ENCODE measurements at places on chromosomes 5 and 9.

DNA sequence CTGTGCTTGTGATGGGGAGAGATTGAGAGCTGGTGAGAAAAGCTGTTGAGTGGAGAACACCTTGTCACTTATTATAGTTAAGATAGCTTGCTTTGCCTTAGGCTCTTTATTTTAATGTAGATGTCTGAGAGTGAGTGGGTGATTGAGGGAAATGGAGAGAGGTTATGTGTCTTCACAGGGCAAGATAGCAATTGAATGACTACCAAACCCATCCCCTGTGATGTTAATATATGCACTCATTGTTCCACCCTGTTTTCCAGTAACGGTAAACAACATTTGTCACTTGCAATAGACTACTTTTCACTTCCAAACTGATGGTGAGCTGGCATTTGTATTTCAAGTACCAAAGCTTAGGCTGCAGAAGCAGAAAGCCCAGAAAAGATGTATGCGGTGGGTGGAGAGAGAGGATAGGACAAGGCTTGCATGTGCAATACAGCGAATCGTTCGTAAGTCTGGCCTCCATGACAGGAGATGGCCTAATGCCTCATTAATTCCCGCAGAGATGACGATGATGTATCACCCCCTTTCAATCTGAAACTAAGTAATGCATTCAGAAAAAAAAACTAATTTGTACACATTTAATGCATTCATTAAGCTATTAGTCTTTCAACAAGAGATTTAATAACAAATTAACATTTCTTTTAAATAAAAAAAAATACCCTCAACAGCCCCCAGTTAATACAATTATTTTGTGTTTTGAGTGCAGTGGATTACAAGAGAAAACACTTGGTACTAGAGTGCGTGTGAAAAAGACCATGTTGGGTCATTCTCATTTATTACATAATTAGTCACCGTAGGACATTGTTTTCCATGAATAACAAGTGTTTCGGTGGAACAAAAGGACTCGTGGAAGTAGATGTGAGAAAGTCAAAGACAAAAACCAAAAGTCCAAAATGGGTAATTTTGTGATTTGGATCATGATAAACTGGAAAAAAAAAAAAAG, 699.0 kb downstream of the BRINP1 start:
- no peak for DNase-seq

DNA sequence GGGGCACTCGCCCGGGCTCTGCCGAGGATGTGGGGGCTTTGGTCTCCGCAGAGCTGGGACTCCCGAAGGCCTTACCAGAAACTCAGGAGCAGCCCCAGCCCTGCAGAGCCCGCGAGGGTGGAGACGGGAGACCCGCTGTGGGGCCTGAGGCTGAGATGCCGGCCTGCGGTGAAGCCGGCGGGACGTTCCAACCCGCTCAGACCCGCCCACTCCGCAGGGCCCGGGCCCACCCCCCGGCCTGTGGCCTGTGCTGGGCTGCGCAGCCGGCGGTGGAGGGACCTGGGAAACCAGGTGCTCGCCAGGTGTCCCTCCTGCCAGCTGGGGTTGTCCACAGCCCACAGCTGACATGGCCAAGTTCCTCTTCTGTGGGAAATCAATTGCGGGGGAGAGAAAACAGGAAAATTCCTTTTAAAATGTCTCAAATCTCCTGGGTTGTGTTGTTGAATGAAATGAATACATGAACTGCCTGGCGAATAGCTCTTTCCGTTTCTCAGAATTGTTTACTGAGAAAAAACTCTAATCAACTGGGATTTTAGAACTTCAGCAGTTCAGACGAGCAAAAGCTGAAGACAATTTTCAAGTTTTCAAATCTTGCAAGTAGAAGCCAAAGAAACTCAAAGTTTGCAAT, 49.0 kb upstream of the IRX4 start:
- no peak for DNase-seq

DNA sequence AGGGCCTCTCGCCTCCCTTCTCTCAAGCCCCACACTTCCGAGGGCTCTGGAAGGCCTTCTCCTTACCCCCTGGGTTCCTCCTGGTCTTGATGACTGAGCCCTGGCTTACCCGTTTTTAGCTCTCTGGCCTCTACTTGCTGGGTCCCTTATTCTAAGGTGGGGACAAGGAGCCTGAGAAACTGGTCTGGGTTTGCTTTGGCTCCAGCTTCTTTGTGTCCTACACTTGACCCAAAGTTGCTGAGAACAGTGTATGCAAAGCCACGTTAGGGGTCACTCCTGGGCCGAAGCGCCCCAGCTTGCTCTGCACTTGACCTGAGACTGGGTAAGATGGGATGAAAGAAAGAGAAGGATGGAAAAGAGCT, 788 bp downstream of the ZNF346 start:
- no peak for DNase-seq

DNA sequence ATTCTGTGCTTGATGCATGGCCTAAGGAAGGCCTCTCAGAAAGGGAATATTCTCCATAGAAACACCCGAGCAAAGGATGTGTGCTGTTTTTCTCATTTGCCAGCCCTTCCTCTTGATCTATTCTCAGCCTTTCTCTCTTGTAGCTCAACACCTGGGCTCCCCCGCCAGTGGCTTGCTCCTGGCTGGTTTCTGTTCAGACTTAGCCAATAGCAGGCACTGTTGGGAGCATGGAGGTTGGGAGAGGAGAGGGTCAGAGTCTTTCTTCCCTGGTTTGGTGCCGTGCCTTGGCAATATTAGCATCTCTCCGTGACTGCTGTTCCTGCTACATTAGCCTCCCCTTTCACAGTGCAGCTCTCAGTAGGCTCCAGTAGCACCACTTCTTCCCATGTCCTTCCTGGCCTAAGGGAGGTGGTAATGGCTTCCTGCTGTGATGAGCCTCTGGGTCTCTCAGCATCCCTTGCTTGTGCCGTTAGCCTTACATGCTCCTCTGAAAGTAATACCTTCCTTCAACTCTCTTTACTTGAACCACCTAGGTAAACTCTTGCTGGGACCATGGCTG, 269.7 kb upstream of the GAS1 start:
- DNase-seq: no peak

DNA sequence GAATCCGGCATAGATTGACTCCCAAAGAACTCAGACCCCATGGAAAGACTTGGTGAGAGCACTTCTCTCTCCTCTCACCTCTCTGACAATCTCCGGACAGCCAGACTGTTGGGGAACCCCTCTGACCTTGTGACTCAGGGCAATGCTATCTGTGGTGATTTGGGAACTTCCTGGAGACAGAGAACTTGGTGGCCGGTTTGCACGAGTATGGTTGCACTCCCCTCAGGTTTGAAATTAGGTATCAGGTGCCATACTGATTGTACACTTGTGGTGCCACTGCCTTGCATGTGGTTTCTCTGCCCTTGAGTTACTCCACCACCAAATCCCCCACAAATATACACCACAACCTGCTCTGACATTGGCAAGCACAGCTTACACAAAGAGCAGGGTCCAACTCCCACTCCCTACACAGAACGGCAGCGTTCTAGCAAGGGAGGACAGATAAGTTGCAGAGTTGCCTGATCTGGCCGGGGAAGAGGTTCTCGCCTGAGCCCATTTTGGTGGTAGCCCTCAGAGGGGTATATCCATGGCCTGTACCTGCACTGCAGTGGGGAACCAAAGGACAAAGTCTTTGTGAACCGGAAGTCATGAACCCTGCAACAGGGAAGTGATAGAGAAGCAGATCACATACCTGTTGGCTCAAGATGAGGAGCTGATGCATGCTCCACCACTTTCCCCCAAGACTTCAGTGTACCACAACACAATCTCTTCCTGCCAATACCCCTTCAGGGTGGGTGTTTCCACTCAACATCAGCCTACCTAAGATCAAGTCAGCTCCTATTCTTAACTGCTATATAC, 255.1 kb downstream of the MCTP1 start:
- DNase-seq: no peak

- DNase-seq: no peak
Measured at GRCh38 chr5:54230936-54231685, 79.3 kb downstream of the ARL15 start.

- no peak for DNase-seq
Measured at GRCh38 chr9:22170990-22171670, 162.0 kb upstream of the CDKN2B start.

GRCh38 chr5:111530298-111530740, 18.0 kb upstream of the STARD4 start:
- peak; percentile 69 for DNase-seq

DNA sequence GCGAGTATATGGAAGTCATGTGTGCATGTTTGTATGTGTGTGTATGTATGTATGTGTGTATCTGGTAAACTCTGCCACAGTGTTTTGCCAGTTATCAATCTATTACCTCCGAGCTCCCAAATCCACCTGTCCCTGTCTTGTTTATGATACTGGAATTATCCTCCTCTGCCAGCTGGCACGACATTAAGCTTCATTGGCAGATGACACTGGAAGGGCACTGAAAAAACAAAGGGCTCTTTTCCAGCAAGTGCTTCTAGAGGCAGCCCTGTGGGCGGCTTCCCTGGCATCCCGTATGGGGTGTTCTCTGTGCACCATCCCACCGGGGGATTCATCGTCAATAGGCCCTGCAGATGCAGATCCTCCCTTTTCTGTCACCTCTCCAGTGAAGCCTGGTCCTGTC, 221.5 kb downstream of the MSX2 start:
- DNase-seq: no peak

- DNase-seq: no peak
Measured at GRCh38 chr5:107577394-107577950, 93.3 kb downstream of the EFNA5 start.

DNA sequence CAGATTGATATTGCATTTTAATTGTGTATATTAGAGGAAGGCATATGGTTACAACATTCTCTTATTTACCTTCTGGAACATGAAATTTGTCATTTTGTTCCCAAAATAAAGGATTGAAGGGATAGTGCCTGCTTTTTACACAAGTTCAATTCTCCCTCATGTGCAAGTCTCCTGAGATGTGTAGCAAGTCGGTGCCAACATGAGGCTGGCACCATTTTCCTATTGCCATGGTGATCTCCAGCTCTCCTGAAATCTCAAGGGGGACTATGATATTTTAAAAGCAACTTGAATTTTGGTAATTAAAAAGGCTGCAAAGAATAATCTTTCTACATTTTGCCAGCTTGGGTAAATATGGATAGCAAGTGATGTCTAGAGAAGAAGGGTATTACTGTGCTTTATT, 693.3 kb upstream of the WWC1 start:
- DNase-seq: no peak

- peak; percentile 52 for DNase-seq
Measured at GRCh38 chr9:128192601-128193371, 1.4 kb upstream of the CIZ1 start.

DNA sequence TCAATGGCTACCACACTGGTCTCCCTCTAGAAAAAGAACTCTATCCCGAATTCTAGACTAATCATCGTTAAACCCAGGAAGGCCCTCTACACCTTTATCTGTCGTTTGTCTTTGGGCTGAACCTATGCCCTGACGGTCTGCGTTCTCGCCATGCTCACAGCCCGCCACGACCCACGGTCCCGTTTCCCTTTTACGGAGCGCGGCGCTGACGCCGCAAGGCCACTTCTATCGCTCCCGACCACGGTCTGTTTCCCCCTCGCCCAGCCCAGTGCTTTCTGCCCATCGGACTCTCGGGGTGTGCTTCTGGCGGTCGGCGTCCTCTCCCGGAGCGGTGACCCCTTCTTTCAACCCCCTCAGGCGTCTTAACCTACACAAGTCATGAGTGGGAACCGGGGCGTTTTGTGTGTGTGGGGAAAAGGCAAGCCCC, 974 bp downstream of the C9orf40 start:
- DNase-seq: no peak

- no peak for DNase-seq
Measured at GRCh38 chr9:130292106-130292505, 26.5 kb downstream of the HMCN2 start.

DNA sequence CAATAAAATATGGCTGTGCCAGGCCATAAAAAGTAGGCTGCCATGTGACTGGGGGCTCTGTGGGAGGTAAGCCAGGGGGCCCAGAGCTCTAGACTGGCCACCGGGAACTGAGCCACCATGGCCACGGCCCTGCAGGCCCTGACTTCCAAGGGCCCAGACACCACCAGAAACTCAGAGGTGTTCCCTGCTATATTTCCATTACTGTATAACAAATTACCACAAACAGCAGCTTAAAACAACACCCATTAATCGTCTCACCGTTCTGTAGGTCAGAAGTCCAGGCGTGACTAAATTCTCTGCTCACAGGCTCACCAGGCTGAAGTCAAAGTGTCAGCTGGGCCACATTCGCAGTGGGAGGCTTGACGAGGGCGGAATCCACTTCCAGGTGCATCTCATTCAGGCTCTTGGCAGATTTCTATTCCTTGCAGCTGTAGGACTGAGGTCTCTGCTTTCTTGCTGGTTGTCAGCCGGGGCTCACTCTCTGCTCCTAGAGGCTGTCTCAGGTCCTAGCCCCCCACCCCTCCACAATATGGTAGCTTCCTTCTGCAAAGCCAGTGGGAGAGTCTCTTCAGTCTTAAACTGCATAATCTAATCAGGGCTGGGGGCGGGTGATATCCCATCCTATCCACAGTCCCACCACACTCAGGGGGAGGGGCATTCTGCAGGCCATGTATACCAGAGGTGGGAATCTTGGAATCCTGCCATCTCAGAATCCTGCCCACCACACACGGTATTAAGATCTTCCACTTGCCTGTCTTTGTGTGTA, 125.4 kb downstream of the C5orf15 start:
- no peak for DNase-seq

DNA sequence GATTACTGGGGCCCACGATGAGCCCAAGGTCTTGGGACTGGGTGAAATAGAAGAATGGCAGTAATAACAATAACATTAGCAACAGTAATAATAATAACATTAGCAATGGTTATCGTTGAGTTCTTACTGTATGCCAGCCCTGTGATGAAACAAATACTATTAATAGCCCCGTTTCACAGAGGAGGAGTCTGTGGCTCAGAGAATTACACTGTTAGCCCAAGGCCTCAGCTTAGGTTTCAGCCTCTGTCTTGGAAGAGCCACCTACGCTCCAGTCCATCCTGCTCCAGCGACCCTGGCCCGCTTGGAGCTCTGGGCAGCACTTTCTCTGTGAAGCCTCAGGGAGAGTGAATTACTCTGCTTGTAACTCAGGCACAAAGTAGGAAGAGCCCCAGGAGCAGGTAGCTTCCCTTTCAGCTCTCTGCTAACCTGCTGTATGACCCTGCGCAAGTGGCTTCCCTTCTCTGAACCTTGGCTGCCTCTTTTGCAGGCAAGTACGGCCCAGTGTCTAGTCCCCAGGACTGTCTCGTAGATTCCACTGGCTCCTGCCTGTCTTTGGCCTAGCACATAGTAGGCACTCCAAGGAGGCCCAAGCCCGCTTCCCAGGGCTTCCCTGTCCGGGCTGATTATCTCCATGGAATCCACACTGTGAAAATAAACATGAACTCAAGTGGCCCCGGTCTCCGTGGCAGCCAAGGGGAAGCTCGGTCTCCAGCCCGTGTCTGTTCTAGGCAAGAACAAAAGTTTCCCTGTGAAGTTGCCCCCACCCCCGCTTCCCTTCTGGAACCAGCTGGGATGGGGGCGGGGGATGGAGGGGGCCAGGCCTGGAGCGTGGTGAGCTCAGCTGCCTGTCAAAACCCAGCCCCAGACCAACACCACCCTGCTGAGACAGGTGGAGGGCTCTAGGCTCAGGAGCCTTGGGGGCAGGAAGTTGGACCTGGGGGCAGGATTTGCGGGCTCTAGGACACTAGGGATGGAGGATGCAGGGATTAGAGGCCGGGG, 26.2 kb upstream of the LMX1B start:
- DNase-seq: peak; percentile 52

GRCh38 chr5:9474219-9475002, 71.5 kb downstream of the SEMA5A start:
- no peak for DNase-seq

GRCh38 chr9:95486318-95486717, 30.5 kb downstream of the PTCH1 start:
- DNase-seq: no peak

Measured in pulmonary artery endothelial cell (primary cell).